ENCODE measurements at places on chromosomes 3 and 15.

DNA sequence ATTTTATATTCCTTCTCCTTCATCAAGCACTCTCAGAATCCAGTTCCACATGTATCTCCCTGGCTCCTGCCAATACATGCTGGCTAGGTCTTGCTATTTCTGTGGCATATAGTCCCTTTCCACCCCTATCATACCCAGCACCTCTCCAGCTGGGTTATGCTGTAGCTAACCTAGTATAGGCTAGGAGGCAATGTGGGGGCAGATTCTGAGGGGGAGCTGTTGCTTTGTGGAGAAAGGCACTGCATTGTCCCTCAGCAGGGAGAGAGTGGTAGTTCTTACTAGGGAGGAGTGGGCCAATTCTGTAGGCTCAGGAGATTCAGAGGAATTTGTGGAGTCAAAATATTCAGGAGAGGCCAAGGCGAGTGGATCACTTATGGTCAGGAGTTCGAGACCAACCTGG is 39.4 kb upstream of the UBL7 start:
- DNase-seq, result no peak

- no peak for DNase-seq
Measured at GRCh38 chr3:167361306-167361705, 18.8 kb downstream of the ZBBX start.

GRCh38 chr15:41878355-41878699 is 15.5 kb downstream of the SPTBN5 start:
- no peak for DNase-seq

GRCh38 chr3:12180218-12180617 is 21.5 kb upstream of the TIMP4 start:
- peak; percentile 63 for DNase-seq

- DNase-seq, result peak; percentile 21
Measured at GRCh38 chr3:54045061-54045815, 77.1 kb upstream of the CACNA2D3 start.

GRCh38 chr3:79326642-79327041 is 441.2 kb downstream of the ROBO1 start:
- no peak for DNase-seq

DNA sequence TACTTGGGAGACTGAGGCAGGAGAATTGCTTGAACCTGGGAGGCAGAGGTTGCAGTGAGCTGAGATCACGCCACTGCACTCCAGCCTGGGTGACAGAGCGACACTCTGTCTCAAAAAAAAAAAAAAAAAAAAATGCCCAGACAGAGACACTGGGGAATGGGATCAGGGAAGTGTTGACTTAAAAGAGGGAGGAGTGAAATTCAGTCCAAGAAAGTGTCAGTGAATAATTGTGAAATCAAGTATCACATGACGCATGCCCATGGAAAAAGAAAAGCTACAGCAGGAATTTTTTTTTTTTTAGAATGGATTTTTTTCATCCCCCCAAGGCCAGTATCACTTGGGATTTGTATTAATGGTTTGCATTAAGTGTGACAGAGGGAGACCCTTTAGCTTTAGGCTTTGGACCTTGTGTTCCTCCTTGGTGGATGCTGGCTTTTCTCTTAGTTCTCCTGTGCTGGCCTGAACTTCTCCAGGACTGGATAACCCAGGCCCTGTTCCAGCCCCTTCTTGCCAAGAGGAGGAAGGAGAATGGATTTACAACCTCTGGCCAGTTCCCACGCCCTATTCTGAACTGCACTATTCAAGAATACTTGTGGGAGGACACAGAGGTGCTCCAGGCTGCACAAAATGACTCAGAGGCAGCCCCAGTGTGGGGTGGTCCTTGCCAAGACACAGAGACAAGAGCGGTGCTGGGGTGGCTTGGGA is 36.7 kb upstream of the ZNF774 start:
- DNase-seq, result peak; percentile 48

DNA sequence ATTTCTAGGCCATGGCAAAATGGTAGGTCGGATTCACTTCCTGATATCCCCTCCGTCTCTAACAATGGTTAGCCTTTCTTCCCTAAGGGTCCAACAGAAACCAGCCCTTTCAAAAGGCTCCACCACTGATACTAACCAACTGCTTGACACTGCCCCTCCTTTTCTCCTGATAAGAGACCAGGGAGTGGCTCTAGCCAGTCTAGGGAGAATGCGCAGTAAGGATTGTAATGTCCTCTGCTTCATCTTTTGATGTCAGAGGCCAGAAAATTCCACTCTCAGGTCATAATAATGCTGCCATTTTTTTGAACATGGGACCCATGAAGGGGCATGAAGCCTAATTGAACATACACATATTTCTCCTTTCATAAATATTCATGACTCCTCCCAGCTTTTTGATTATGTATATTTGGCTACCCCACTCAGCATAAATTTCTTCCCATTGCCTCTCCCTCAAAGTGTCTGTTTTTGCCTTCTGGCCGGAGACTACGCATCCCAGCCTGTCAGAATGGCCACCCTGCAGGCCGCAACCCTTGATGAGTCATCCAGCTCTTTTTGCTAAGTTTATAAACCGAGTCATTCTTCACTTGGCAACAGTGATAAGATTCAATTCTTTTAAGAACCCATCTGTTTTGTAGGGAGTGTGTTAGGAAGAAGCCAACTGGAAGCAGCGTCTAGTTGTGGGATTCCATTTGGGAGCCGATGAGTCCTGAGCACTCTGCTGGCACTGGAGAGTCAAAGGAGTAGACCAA is 189.0 kb upstream of the MCTP2 start:
- no peak for DNase-seq

DNA sequence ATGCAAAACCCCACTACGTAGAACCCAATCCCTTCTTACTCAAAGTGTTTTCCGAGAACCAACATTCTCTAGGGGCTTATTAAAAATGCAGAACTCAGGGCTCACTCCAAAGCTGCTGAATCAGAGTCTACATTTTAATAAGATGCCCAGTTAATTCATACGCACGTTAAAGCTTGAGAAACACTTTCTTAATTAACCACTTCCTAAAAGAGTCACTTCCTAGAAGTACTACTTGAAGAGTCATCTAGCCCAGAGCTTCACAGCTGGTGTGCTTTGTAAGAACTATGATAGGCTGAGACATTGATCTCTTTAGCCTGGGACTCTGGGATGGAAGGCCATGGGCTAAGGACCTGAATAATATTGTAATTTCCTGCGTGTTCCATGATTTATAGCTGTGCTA is 9.0 kb downstream of the COL6A5 start:
- DNase-seq, result no peak

DNA sequence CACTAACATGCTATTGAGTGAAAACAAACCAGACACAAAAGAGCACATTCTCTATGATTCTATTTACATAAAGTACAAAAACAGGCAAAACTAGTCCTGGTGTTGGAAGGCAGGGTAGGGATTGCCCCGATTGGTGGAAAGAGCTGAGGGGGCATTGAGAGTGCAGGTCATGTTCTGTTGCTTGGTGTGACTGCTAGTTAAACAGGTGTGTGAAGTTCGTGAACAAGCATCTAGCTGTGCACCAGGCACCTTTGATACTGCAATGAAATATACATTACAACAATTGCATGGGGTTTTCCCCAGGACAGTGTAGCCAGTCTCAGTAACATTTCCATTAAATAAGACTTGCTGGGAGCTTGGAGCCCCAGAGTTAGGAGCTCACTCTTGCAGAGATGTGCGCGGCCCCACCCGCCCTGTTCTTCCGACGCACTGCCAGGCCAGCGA is 26.3 kb upstream of the THRB start:
- DNase-seq, result peak; percentile 48

- DNase-seq, result peak; percentile 90
Measured at GRCh38 chr3:15983232-15983631, 185.5 kb upstream of the ANKRD28 start.

DNA sequence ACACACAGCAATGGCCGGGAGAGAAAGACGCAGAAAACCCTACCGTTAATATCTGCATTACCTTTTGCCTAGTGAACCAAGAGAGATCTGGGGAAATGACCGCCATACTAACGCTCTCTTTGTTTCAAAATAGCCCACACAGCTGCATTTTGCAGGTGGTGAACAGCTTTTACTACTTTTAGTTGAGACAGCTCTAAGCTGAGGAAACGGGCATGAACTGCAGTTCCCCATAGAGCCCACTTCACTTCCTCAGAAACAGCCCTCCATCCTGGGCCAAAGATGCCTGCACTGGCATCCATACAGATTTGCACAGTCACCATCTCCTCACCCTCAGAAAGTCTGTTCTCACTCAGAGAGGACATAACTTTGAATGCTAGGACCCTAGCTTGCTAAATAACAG is 45.0 kb downstream of the ZNF860 start:
- DNase-seq, result no peak

DNA sequence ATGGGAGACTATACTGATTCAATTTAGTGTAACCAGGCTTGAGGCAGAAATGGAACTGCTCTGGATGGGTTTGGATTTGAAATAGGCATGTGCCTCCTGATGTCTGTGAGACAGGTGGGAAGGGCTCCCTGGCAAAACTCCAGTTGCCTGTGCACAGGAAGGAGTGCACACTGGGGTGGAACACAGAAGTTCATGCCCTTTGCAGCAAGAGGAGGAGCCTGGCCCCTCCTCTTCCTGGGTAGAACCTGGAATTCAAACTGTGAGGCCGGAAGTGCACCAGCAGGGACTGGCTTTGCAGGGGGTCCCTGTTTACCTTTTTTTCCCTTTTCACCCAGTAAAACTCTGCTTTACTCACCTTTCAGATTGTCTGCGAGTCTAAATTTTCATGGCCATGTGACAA is 99.9 kb downstream of the GMPS start:
- DNase-seq, result no peak

DNA sequence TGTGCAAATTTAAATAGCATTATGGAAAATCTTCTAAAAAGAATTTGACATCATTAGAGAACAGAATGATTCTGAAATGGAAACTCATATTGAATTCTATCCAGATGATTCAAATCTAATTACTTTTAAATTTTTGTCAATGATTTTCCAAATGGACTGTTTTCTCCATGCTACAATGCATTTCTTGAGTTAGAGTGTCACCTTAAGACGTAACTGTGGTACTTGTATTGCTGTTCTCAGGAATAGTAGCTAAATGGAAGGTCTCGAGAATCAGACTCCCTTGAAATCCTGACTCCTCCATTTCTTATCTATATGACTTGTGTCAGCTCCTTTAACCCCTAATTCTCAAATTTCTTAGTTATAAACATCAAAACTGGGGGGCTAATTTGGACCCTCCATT is 102.3 kb downstream of the P2RY1 start:
- DNase-seq, result no peak

DNA sequence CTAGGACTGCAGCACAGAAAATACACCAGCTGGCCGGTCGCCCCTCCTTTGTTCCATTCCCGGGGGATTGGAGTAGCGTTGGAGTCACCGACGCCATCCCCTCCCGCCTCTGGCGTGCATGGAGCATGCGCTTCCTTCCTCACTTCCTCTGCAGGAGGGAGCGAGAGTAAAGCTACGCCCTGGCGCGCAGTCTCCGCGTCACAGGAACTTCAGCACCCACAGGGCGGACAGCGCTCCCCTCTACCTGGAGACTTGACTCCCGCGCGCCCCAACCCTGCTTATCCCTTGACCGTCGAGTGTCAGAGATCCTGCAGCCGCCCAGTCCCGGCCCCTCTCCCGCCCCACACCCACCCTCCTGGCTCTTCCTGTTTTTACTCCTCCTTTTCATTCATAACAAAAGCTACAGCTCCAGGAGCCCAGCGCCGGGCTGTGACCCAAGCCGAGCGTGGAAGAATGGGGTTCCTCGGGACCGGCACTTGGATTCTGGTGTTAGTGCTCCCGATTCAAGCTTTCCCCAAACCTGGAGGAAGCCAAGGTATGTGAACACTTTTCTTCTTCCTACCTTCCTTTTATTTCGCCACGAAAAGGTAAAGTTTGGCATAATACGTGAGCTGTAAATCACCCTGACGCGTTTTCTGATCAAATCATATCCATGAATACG is at the start of gene SCG3:
SCG3 (plus strand) TSS at position 201 of the 661 bp plus-strand sequence; CDS start at position 454, 253 bp downstream.
- DNase-seq, result peak; percentile 81

- peak; percentile 3 for DNase-seq
Measured at GRCh38 chr3:137438561-137438960, 325.6 kb upstream of the SOX14 start.

DNA sequence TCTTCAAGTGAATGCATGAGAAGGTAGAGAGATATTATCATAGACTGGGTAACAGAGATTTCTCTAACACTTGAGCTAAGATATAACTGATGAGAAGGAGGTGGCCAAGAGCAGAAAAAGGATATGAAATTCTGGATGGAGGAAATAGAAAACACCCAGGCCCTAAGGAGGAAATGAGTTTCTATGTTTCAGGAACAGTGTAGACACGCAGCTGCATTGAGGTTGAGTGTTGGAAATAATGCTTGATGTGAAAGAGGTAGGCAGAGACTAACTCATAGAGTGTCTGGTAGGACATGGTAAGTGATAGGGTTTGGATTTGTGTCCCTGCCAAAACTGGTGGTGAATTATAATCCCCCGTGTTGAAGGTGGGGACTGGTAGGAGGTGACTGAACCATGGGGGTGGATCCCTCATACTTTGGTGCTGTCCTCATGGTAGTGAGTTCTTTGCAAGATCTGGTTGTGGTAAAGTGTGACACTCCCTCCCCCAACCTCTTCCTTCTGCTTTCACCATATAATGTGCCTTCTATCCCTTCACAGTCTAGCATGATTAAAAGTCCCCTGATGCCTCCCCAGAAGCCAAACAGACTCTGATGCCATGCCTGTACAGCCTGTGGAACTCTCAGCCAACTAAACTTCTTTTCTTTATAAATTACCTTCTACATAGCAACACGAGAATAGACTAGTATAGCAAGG is 787.3 kb downstream of the EDEM1 start:
- no peak for DNase-seq

GRCh38 chr3:184616436-184616835 is 54.9 kb downstream of the EPHB3 start:
- no peak for DNase-seq

DNA sequence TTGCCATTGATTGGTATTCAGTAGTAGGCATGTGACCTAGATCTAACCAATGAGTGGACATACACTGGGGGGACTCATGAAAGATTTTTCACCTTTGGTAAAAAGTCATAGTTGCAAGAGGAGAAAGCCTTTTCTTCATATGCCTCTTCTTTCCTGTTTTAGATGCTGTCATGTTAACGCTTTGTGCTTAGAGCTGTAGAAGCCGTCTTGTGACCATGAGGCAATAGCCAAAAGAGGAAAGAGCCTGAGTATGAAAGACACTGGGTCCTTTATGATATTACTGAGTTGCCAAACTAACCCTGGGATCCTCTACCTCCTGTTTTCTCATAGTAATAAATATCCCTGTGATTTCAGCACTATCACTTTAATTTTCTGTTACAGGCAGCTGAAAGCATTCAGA is 396.0 kb downstream of the FHIT start:
- no peak for DNase-seq

Data from mammary epithelial cell (primary cell).